OCI-LY7 (cell line): ENCODE measurements at places on chromosomes 7 and 10.
A peak's percentile ranks its signal among the peaks of the same experiment; 100 is the strongest.

GRCh38 chr7:2537981-2538851 is 17.1 kb downstream of the BRAT1 start:
- DNase-seq = no peak

DNA sequence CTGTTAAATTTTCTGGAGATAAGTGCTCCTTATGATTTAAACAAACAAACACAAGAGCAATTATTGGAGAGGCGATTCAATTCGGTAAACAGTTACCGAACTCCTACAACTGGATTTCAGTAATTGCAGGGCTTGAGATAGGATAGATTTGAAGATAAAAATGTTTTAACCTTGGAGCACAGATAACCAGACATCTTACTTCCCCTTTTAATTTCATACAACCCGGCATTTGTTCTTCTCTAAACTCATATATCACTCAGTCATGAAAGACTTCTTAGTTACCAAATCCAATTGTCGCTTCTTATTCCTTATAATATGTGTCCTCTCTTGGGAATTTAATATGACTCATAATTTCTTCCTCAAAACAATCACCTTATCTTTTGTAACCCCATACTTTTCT is 235.9 kb upstream of the CSTF2T start:
- no peak for DNase-seq

GRCh38 chr7:1899196-1899595 is 229.1 kb downstream of the ELFN1 start:
- no peak for DNase-seq

DNA sequence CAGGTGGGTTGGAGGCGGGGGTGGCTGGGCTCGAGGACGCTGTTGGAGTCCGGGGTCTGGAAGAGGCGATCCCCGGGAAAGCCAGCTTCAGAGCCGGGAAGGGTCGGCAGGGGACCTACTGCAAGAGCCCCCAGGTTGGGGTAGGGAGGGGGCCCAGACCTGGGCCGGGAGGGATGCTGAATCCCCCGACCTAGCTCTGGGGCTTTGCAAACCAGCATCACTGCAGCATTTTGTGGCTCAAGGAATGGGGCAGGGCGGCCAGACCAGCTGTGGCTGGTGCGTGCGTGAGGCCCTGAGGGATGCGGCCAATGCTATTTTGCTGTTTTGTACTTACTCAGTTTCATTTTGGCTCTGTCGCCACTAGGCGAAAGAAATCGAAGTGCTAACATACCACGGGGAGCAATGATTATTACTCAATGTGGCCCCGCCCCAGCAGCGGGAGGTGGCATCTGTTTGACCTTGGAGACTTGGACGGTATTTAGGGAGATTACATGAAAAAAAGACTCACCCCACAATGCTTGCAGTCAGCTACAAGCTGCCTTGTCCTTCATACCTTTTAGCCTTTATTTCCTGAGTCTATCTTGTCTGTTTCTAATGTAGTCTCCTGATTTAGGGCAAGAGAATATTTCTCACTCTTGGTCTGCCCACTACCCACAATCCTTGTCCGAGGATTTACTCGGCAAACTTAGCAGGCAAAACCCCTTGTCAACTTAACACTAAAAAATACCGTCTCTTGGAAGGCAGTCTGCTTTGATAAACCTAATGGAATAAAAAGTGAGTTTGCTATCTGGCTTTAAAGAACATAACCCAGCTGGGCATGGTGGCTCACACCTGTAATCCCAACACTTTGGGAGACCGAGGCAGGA is 16.2 kb downstream of the HSPB1 start:
- DNase-seq = peak; percentile 73

DNA sequence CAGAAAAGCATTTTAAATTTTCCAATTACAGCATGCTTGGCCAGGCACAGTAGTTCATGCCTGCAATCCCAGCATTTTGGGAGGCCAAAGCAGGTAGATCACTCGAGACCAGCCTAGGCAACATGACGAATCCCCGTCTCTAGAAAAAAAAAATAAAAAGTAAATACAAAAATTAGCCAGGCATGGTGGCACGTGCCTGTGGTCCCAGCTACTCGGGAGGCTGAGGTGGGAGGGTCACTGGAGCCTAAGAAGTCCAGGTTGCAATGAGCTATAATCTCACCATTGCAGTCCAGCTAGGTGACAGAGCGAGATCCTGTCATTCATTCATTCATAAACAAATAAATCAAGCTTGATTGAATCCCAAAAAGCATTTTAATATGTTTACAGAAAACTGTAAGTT is 234.9 kb downstream of the PARD3 start:
- DNase-seq = no peak

DNA sequence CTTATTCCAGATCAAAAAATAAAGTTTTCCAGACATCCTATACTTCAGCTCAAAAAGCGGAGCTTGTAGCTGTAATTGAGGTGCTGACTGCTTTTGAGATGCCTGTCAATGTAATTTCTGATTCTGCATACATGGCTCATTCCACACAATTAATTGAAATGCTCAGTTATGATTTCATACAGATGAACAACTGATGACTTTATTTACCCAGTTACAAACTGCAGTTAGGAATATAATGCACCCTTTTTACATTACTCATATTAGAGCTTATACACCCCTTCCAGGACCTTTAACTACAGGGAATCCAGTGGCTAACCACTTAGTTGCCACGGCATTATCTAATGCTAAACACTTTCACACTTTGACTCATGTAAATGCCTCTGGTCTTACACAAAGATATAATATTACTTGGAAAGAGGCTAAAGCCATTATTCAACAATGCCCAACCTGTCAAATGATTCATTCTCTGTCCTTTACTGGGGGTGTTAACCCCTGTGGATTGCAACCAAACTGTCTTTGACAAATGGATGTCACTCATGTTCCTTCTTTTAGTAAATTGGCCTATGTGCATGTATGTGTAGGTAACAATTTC is 147.3 kb downstream of the ZNF33B start:
- DNase-seq = no peak

GRCh38 chr7:111085356-111085755 is 5.6 kb upstream of the LRRN3 start:
- DNase-seq = no peak

GRCh38 chr10:13659887-13660550 is 73.3 kb downstream of the PRPF18 start:
- peak; percentile 43 for DNase-seq

- DNase-seq = no peak
Observed at GRCh38 chr7:26454180-26454579, 162.5 kb downstream of the SNX10 start.

DNA sequence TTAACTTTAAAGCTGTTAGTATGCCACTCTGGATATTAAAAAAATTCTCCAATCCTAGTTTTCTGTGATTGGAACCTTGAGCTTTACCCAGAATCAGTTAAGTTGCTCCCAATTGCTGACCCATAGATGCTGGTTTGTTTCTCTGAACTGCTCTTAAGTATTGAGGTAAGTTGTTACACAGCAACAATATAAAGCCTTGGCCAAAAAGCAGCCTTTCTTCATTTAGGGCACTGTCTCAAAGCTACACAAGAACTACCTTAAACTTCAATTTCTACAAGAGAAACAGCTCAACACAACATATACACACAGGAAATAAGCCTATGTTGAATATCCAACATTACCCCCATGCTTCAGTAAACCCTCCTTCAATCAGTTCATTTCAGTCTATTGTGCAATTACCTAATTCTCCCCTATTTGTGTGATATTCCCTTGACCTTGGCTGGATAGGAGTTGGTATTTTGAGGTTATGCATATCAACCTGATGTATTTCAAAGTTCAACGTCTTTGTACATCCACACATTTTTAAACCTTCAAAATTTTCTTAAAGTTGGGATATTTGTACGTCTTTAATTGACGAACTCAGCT is 11.5 kb downstream of the HNRNPA2B1 start:
- DNase-seq = no peak

- no peak for DNase-seq
Observed at GRCh38 chr7:76051840-76052239, 3.9 kb downstream of the MDH2 start.

DNA sequence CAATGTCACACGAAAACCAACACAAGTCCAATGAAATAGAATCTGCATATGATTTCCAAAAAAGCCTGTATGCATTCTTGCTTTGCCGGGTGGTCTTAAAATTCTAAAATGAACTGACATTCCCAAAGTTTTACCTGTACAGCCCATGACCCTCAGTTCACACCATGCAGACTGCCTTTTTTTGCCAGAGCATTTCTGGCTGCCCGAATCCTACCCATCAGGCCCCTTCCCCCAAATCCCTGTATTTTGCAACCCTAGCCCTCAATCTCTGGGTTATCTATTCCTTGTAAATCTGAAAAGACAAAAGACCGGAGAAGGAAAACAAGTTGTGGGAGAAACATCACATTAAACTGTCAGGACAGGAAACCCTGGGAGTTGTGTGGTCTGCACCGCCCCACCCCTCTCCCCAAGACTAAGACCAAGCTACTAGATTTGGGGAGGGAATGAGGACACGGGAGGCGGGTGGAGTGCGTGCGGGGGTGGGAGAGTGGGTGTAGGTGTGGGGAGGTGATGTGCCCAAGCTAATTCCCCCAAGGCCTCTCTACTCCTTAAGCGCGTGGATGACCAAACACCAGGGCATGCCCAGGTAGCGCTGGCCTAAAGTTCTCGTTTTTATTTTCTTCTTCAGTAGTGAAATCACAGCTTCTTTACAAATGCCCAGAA is 1.4 kb downstream of the JCAD start:
- no peak for DNase-seq

DNA sequence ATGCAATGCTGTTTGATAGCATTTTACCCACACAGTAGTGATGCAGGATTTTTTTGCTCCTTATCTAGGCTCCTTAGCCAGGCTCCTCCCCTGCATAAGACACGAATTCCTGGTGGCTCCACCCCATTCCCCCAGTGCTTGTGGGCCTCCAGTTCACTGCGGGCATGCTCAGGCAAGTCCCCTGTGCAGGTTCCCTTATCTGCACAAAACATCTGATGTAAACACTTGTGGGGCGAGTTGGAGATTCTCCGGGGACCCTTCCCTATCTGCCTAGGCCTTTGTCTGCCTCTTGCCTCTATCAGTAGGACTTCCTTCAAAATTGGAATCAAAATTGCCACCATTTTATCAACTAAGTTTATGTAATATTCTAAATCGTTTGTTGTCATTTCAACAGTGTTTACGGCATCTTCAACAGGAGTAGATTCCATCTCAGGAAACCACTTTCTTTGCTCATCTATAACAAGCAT is 5.4 kb upstream of the STK17A start:
- DNase-seq = no peak

GRCh38 chr7:31642681-31643115 is 44.3 kb upstream of the PPP1R17 start:
- no peak for DNase-seq

GRCh38 chr10:77408259-77408658 is 229.3 kb downstream of the KCNMA1 start:
- DNase-seq = no peak

GRCh38 chr10:60799971-60800650 is 21.8 kb downstream of the CDK1 start:
- DNase-seq = no peak

DNA sequence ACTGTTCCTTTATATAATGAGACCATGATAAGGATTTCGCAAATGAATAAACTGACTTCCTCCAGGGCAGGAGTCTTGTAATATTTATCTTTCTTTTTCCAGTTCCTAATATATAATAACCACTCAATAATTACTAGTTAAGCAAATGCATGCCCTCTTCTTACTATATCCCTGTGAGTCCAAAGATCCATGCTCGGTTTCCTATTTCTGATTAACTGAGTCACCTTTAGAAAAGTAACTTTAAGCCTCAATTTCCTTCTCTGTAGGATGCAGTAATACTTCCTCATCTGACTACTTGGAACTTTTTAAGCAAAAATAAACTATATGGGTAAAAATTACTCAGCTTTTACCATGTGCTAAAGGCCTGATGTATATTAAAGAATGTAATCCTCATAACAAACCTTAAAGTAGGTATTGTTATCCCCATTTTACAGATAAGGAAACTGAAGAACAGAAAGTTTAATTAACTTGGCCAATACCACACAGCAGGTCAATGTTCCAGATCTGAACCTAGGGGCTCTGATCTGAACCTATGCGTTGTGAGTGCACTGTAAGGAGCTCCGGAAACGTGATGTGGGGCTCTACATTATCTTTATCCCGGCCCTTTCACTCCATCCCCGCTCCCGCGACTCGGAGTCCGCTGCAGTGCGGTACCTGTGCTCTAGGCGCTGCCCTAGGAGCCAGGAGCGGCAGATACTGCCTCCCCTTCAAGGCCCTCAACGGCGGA is 458 bp downstream of the COX15 start:
- DNase-seq = no peak

DNA sequence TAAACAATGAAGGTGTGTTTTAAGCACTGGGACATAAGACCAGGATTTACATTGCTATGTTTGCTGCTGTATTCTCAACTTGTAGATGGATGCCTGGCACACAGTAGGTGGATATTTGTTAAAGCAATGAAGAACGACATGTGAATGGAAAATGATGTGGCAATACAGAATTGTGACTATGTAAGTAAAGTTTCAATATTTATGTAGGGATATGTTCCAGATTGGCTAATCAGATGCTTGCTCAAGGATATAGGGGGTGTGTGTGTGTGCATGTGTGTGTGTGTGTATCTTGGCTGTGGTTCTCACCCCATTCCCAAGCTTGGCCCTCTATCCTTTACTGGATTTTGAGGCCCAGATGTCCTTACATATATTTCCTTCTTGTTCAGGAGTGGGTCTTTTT is 42.7 kb upstream of the LAMB1 start:
- no peak for DNase-seq

DNA sequence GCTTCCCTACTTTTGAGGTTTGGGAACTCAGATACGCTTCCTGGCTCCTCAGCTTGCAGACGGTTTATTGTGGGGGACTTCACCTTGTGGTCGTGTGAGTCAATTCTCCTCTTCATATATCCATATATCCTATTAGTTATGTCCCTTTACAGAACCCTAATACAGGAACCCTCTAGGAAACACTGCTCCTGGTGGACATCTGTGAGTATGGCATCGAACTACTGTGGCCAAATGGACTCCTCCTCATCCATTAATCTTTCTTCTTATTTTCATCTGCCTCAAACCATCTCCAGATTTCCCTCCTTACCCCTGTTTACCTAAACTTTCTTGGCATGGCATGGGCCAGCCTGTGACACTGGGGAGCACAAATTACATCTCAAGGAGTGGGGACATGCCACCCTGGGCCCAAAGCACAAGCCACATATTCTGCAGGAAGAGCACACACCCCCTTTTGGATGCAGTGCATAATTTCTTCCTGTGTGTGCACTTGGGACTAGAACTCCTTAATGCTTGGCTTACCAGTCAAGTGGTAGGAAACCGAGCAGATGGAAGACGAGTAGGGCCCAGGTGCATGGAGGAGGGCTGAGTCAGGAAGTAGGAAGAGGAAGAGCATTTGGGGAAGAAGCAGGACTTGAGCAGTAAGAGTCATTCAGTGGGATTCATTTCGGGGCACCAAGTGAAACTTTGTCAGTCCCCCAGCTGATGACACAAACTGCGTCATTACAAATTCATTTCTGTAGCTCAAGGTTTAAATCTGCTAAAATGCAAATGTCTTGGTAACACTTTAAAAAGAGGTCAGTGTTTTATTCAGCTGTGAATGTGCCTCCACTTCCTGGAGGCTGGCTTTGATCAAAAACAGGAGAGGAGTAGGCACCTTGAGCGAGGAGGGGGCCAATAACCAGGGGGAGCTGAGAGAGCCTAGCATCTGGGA is 80.8 kb upstream of the PLXNA4 start:
- DNase-seq = peak; percentile 11
